ENCODE measurements at places on chromosomes 4 and X.

- DNase-seq, result no peak
These were observed 995.3 kb upstream of the GRIA3 start for GRCh38 chrX:122188751-122189150.

DNA sequence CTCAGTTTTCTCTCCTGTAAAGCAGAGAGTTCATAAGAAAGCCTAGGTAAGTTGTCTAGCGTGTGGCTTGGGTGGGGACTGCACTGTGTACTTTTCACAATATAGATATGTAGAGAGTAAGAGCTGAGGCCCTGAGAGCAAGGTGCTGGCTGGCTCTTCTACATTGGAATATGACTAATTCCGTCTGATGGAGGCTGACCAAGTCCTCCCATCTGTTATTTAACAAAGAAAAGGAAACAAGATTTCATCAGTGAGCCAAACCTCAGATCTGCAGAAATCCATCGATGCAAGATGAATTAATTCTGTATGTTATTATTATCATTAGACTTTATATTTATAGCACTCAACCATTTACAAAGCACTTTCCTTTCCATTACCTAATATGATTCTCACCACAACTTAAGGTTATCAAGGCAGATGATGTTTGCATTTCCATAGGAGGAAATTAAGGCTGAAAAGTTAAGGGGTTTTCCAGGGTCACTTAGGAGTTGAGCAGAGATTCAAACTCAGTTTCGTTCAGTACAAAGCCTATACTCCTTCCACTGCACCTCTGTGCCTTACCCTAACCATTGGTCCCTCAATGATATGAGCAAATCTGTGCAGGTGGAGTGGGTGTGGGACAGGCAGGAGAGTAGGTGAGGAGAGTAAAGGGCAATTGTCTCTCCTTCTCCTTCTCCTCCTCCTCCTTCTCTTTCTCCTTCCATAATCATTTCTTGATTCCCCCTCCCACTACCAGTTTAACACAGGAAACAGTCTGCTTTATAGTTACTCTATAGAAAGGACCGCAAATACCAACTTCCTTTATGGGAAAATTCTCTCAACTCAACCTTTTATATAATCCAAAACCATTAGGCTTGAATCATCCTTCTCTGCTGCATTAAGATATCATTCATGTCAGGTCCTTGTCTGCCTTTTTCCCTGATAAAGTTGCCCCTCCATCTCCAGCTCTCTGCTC lies 27.6 kb upstream of the SRD5A3 start:
- no peak for DNase-seq

DNA sequence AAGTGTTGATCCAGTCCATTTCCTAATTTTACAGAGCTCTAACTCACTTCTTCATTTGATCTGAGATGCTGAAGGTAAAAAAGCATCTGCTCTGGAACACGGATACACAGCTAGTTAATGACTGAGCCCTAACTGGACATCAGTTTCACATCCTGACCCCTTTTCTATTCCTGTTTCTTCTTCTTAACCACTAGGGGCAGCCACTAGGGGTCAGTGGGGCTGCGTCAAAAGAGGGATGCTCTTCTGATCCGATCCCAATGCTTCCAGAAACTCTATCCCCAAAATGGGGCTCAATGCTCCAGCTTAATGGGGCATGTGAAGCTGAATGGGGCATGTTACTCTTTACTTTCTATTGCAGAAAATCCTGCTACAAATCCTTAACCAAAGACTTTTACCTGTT lies 33.4 kb upstream of the PHKA2 start:
- DNase-seq, result no peak

DNA sequence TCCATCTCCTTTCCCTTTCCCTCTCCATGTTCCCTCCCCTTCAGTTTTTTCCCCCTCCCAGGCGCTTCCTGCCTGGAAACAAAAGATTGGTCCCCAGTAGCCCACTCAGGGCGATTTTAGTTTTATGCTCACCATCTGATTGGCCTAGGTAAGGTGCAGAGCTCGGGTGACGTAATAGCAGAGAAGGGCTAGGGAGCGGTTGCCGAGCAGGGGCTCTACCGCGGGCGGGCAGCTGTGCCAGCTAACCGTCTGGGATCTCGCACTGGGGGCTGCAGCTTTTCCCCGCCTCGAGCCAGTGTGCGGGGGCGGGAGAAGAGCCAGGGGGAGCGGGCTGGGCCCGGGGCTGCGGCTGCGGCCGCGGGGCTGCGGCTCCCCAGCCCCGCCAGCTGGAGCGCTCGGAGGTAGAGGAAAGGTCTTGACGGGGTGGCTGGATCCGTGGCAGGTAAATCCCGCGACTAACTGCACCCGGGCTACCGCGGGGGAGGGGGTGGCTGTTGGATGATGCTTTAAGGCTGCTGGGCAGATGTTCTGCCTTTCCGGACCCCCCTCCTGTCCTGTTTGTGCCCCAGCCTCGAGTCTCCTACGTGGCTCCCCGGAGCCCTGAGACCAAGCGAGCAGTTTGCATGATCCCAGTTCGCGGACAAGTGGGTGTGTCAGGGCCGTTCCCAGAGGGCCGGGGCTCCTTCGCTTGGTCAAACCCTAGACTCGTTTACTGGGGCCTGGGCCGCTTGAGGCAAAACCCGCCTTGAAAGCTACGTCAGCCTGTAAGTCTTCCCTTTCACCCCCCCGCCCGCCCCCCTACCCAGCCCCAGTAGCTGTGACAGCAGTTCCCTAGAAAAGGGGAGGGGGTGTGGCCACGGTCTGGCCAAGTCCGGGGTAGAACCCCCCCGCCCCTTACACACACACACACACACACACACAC lies at the start of gene PAK3:
Gene PAK3 (plus strand): TSS at position 218 of the 922 bp plus-strand sequence. CDS start 26,913 bp downstream, outside the sequence.
- DNase-seq, result no peak

DNA sequence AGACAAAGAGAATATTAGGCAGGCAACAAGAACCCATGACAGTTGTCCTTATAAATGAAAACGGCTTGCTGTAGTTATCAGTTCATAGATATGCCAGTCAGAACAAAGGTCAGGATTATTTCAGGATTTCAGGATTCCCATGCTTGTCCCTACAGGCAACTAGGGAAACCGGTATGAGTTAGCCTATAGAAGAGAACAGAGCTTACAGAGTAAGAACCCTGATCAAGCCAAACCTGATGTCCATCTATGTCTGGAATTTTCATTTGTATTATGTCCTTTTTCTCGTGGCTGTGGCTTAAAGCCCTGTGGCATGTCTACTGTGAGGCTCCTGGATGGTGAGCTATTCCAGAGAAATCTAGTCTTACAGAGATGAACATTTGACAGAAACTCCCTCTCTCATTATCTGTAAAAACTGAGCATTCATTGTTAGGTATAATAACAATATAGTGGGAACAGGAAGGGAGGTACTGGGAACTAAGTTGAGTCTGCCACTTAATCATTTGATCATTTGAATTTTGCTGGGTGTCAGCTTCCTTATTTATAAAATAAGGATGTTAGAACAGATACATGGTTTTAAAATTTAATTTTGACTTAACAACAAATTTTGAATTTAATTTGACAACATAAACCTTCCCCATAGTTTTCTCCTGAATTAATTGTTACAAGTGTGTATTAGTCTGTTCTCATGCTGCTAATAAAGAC lies 129.5 kb upstream of the KLF3 start:
- DNase-seq, result no peak

GRCh38 chrX:69077895-69078455 lies 87.3 kb downstream of the PJA1 start:
- no peak for DNase-seq

- DNase-seq, result no peak
These were observed 359.9 kb upstream of the AGA start for GRCh38 chr4:177802162-177802561.

DNA sequence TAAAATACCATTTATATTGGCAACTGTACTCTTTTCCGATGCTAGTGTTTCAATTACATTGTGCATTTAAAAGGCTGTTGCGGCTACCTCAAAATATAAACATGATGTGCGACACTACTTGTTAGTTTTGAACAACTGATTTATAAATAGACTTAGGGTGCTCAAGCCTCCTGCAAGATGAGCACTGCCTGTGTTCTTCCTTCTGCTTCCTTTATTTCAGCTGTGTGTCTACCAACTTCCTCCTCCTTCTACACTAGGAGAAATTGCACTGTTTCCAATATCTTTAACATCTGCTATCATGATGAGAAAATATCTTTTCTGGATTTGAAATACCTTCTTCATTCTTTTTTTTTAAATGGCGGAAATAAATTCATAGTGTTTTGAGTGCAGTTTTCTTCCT lies 24.0 kb downstream of the TET2 start:
- DNase-seq, result no peak

GRCh38 chr4:89619206-89619962 lies 217.6 kb downstream of the SNCA start:
- no peak for DNase-seq

All from stimulated activated CD4-positive, alpha-beta T cell treated with anti-CD3 and anti-CD28 coated beads, Interleukin-12 subunit alpha, Interleukin-12 subunit beta, amount 100 ng/mL, for 48 hours (primary cell).